Muscle of leg (tissue), 16 donors: ENCODE measurements at places on chromosomes 4 and X.

- peak; percentile 93 for DNase-seq
- peaks cover 5% of the 10 kb centered on the region for H3K4me1 ChIP-seq
- H3K27ac ChIP-seq: peak overlapping the region; percentile 88
- H3K4me3 ChIP-seq: peak overlapping the region; percentile 36
- H3K36me3 ChIP-seq: no peaks in the 10 kb centered on the region
Observed at GRCh38 chr4:85778632-85779131, 303.7 kb downstream of the ARHGAP24 start.

DNA sequence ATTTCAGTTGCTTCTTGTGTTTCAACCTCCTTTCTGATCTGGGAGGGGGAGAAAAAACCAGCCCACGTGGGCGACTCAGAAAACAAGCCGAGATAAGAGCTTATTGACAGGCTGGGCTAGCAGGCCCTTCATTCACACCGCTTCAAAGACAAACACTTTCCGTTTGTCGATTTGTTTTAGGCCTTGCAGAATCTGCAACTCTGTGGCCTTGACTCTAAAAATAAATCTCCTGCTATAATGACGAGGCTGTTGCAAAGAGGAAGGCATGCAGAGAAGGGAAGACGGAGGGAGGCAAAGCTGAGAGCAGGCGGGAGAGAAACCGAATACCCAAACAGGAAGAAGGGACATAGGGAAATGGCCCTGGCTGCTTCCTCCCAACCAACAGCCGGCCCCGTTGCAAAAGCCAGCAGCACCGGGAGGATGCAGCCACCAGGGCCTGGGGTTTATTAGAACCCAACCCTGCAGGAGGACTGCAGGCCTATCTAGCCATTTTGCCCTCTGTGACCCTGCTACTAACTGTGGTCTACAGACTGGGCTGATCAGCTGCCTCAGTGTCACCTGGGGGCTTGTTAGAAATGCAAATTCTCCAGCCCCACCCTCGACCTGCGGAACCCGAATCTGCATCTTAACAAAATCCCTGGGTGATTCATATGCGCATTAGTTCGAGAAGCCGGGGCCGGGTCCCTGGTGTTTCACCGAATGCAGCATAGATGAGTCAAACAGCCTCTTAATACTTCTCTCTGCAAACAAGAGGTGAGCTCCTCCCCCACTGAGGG, 325.5 kb downstream of the BCOR start:
- H3K4me3 ChIP-seq: no peak overlapping the region
- H3K36me3 ChIP-seq: no peaks in the 10 kb centered on the region
- peak; percentile 65 for DNase-seq
- H3K27me3 ChIP-seq: peaks cover 56% of the 10 kb centered on the region

GRCh38 chrX:20452487-20452886, 185.8 kb upstream of the RPS6KA3 start:
- no peaks in the 10 kb centered on the region for H3K36me3 ChIP-seq
- H3K4me3 ChIP-seq: no peak overlapping the region
- no peaks in the 10 kb centered on the region for H3K4me1 ChIP-seq
- no peak for DNase-seq
- no peak overlapping the region for H3K27ac ChIP-seq
- peaks cover 25% of the 10 kb centered on the region for H3K27me3 ChIP-seq

- no peak overlapping the region for H3K27ac ChIP-seq
- no peak for DNase-seq
- H3K4me3 ChIP-seq: no peak overlapping the region
- no peaks in the 10 kb centered on the region for H3K27me3 ChIP-seq
Observed at GRCh38 chr4:20591571-20591970, 108.7 kb upstream of the PACRGL start.

GRCh38 chr4:145719752-145720624, 40.0 kb downstream of the C4orf51 start:
- no peak overlapping the region for H3K27ac ChIP-seq
- no peaks in the 10 kb centered on the region for H3K27me3 ChIP-seq
- DNase-seq: no peak
- H3K4me1 ChIP-seq: peaks cover 26% of the 10 kb centered on the region
- H3K36me3 ChIP-seq: no peaks in the 10 kb centered on the region

- no peaks in the 10 kb centered on the region for H3K27me3 ChIP-seq
- DNase-seq: no peak
- H3K36me3 ChIP-seq: peaks cover 72% of the 10 kb centered on the region
- no peak overlapping the region for H3K27ac ChIP-seq
Observed at GRCh38 chr4:128847082-128847724, 37.7 kb downstream of the JADE1 start.

- peaks cover 20% of the 10 kb centered on the region for H3K4me1 ChIP-seq
- H3K27me3 ChIP-seq: peaks cover 77% of the 10 kb centered on the region
- no peak overlapping the region for H3K27ac ChIP-seq
- peak overlapping the region; percentile 56 for H3K4me3 ChIP-seq
- DNase-seq: no peak
Observed at GRCh38 chr4:2042204-2042946, 16.8 kb upstream of the NAT8L start.
